ENCODE measurements at places on chromosomes 2 and 18.

- no peak for DNase-seq
Measured at GRCh38 chr2:15448250-15448839, 112.8 kb downstream of the NBAS start.

DNA sequence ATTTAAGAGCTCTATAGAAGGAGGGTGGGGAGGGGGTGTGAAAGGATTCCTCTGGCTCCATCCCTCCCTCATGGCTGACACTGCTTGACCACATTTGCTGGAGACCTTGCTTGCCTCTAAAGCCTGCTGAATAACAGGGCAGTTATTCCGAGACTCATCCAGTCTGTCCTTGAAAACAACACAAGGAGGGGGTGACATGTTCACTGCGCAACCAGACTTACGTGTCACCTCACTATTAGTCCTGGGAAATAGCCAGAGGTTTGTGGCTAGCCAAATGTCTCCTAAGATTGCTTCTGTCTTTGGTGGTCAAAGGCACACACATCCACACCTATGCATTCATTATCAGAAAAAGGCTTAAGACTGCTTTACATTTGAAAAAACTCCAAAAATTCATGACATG, 256.2 kb upstream of the SKOR2 start:
- no peak for DNase-seq

- DNase-seq: no peak
Measured at GRCh38 chr2:177733-178132, 86.1 kb downstream of the SH3YL1 start.

DNA sequence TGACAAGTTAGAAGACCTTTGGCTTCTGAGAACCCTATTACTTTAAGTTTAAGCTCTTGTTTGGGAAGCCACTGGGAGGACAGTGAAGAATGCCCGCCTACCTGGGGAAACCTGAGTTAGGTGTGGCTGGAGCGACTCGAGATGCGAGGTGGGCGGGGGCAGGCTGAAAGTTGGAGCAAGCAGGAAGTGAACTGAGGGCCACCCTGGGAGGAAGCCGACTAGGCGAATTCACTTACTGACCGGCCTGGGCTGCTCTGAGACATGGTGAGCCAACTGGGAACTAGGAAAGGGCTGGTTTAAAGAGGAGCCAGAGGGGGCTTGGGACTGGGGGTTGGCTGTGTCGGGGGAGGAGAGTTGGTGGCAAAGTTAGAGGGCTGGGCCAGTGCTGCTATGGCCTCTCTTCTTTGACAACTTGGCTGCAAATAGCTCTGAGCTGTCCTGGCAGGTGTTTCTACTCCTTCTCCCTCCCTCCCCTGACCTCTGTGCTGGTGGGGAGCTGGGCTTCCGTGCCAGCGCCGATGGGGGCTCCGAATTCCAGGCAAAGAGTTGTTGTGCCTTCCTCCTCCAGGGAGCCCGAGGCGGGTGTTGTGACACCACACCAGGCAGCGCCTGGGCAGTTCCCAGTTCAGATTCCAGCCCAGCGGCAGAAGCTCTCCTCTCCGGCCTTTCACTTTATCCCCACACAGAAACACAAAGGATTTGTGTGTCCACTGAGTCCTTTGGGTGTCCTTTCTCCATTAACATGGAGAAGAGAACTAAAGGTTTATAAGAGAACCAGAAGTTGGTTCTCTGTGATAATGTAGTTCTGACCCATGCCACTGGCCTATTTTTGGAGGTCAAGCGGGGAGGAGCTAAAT, at the start of gene VAMP8:
VAMP8 (plus strand) TSS at position 201 of the 857 bp plus-strand sequence; CDS start at position 262, 61 bp downstream.
- peak; percentile 37 for DNase-seq

GRCh38 chr18:40902436-40902835, 1052.6 kb upstream of the PIK3C3 start:
- DNase-seq: no peak

GRCh38 chr2:27381577-27382181, 1.1 kb upstream of the ZNF513 start:
- no peak for DNase-seq

GRCh38 chr2:71060871-71061270, 7.6 kb upstream of the NAGK start:
- no peak for DNase-seq

GRCh38 chr18:45156946-45157345, 458.3 kb upstream of the SLC14A2 start:
- no peak for DNase-seq

GRCh38 chr2:151575338-151575737, 158.9 kb downstream of the NEB start:
- no peak for DNase-seq

DNA sequence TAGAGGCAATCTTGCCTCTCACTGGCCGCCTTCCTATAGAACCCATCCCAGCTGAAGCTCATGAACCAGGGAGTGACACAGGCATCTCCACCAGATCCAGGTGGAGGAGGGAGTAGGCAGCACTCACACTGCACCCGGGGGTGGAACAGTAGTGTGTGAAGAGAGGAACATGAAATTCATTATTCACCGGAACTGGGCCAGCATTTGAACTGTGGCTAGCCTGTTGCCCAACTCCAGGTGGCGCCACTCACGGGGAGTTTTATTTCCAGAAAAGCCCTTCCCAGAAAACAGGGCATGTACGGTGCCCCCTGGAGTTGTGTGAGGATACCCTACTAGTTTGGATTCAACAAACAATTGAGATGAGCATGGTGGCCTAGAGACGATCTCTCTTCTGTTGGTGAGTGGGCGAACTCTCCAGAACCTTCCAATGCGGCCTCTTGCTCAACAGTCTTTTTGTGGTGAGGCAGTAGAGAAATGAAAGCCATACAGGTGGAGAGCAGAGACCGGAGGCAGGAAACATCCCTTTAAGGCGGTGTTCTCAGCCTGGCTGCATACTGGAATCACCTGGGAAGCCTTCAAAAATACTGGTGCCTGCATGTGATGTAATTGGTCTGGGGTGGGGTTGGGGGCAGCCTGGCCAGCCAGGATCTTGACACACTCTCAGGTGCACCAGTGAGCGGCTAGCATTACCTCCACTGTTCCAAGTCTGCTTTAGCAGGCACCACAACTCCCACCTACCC, 73.5 kb upstream of the NEDD4L start:
- no peak for DNase-seq

GRCh38 chr2:26396734-26397298, 4.9 kb upstream of the DRC1 start:
- DNase-seq: no peak

GRCh38 chr18:54584065-54584464, 7.0 kb upstream of the DYNAP start:
- no peak for DNase-seq

GRCh38 chr2:144396318-144396717, 123.6 kb downstream of the ZEB2 start:
- no peak for DNase-seq

GRCh38 chr2:111659361-111660333, 224.3 kb downstream of the ANAPC1 start:
- DNase-seq: no peak

- no peak for DNase-seq
Measured at GRCh38 chr18:44626807-44627206, 53.9 kb upstream of the SETBP1 start.

DNA sequence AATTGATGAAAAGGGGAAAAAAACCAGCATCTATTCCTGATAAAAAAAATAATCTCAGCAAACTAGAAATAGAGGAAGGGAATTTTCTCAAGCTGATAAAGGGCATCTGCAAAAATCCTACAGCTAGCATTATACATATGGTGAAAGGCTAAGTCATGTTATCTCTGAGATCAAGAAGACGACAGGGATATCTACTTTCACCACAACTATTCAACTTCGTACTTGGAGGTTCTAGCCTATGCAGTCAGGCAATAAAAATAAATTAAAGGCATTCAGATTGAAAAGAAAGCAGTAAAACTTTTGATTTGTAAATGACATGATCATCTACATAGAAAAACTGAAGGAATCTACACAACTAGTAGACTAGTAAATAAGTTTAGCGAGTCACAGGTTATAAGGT, 58.2 kb downstream of the CAB39 start:
- DNase-seq: no peak

DNA sequence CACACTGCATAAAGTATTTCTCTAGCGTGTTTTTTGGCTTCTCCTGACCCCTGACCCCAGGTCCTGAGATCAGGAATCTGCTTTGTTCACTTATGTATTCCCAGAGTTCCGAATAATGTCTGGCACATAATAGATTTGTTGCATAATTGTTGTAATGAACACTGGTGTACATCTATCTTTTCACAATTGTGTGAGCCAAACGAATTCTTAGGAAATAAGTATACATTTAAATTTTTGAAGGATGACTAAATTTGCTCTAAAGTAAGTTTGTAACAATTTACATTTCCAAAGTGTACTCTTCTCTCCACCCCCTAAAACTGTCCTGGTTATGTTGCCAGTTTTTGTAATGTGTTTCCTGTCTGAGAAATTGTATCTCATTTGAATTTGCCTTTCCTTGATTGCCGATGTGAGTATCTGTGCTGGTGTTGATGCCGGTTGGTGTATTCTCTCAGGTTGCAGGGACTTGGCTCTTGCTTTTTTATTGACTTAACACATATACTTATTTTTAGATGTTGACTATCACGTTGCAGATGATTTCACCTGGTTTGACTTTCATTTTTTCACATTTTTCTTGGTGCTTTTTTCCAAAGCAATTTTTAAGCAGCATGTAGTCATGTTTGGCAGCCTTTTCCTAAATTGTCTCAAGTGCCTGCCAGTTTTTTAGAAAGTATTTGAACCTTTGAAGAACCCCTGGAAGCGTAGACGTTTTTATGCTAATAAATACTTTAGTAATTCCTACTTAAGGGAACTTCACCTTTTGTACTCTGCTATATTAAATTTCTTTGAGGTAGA, 16.1 kb upstream of the FARP2 start:
- DNase-seq: no peak

DNA sequence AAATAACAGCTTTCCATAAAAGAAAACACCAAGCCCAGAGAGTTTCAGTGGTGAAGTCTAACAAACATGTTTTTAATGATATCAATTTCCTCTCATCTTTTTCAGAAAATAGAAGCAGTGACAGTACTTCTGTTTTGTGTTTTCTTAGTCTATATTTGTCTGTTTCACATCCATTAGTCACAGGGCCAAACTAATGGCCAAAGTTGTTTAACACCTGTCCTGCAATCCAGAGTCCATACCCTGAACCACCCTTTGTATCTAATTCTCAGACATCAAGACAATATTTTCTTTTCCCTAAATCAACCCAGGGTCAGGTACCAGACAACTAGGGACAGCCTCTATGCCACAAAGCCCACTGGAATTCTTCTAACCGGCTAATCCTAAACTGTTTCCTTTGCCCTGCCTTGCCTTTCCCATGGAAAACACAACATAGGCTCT, 25.9 kb downstream of the TMSB10 start:
- no peak for DNase-seq

DNA sequence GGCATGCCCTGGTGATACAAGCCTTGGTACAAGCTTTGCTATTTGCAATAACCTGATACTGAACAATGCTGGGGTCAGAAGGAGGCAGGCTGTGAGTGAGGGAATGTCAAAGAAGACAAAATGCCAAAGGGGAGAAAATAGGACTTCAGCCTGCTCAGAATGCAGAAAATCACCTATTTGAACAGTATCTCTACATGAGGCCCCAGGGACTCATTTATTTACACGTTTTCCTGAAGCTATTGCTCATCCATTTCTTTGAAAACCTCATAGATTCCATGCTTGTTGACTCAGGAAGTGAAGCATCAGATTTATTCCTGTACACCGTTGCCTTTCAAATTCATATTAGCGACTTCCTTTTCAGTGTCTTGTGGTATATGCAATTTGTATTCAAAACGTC, 69.4 kb upstream of the CBLN2 start:
- no peak for DNase-seq

DNA sequence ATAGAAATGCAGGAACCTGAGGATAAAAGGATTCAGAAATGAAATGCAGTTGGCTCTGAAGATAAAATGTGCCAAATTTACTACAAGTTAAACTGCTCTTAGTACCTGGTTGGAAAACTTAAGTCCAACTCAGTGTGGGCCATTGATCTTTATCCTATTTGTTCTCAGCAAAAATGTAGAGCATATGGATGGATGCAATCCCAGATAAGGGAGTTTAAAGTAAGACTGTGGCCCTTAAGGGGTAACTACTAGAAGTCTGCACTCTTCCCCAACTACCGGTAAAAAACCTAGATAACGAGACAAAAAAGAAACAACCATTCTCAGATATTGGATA, 63.9 kb downstream of the MDH1 start:
- DNase-seq: no peak

DNA sequence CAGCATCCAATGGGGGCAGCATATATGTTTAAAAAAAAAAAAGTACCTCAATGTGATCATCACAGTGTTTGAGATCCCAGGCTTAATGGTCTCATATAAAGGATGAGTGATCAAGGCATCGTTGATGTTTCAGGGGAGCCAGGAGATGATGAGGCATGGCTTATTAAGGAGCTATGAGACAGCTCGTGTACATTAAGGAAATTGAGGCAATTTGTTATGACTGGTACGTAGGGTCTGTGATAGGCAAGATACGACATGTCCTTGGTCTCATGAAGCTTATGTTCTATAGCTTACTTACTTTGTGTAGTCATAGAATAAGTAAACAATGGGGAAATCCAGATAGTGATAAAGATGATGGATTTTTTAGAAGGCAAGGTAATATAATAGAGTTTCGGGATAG, 49.1 kb upstream of the FAM171B start:
- DNase-seq: no peak

- no peak for DNase-seq
Measured at GRCh38 chr2:109347626-109348025, 218.6 kb downstream of the SH3RF3 start.

DNA sequence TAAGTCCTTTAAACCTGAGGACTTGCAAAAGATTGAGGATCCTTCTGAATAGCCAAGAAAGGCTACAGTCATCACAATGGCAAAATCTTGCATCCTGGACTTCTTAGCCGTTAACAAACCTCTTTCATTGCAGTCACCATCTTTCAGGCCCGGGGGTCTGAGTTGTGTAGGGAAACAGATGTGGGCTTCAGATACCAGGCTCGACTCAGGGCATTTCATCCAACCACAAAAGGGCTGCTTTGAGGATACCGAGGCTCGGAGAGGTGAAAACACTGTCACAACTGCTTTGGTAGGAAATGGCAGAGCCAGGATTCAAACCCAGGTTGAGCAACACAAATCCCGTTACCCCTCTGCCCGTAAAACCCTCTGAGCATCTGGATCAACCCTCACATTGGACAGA, 147.4 kb downstream of the TFCP2L1 start:
- no peak for DNase-seq

- DNase-seq: no peak
Measured at GRCh38 chr2:18741895-18742732, 152.7 kb upstream of the NT5C1B start.

GRCh38 chr2:144349674-144350073, 170.2 kb downstream of the ZEB2 start:
- DNase-seq: no peak

GRCh38 chr2:188628989-188629752, 337.5 kb downstream of the GULP1 start:
- no peak for DNase-seq

Measured in effector memory CD8-positive, alpha-beta T cell (primary cell).